ENCODE measurements at places on chromosomes 2 and 18. TPM values are rescaled to one million over a fixed set of nuclear protein-coding genes. Genes with fewer than 3 reads are reported as not detected.
A peak's percentile ranks its signal among the peaks of the same experiment; 100 is the strongest.

GRCh38 chr2:20148426-20148922 is 76.5 kb downstream of the SDC1 start:
- DNase-seq: no peak

GRCh38 chr2:238281826-238282480 is 6.5 kb downstream of the PER2 start:
- DNase-seq: no peak

Gene IGFBP5
- 0.20 TPM for total RNA-seq

Gene MC4R
- total RNA-seq: not detected

Gene RMND5A
- total RNA-seq: 23.6 TPM

GRCh38 chr2:153873052-153874048 is 1.6 kb downstream of the GALNT13 start:
- peak; percentile 3 for DNase-seq

GRCh38 chr2:199356412-199356811 is 101.3 kb downstream of the SATB2 start:
- DNase-seq: no peak

DNA sequence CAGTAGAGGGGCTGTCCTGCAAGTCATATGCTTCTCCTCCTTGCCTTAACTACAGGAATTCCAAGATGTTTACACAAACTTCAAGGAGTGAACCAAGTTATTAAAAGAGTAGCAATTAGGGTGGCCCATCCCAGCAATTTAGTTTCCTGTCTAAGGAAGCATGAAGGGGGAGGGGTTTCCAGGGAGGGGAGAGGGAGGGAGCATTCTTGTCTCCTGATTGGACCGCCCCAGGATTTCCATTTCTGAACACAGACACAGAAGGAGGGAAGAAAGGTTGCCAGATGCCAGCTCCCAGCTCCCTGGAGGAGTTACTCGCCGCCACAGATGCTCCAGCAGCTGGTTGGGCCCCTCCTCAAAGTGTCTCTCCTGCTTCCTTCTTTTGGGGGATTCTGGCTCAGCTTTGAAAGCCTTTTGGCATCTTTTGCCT is 107.6 kb downstream of the TRIB2 start:
- no peak for DNase-seq

Gene SERPINB2
- 205 TPM for total RNA-seq

DNA sequence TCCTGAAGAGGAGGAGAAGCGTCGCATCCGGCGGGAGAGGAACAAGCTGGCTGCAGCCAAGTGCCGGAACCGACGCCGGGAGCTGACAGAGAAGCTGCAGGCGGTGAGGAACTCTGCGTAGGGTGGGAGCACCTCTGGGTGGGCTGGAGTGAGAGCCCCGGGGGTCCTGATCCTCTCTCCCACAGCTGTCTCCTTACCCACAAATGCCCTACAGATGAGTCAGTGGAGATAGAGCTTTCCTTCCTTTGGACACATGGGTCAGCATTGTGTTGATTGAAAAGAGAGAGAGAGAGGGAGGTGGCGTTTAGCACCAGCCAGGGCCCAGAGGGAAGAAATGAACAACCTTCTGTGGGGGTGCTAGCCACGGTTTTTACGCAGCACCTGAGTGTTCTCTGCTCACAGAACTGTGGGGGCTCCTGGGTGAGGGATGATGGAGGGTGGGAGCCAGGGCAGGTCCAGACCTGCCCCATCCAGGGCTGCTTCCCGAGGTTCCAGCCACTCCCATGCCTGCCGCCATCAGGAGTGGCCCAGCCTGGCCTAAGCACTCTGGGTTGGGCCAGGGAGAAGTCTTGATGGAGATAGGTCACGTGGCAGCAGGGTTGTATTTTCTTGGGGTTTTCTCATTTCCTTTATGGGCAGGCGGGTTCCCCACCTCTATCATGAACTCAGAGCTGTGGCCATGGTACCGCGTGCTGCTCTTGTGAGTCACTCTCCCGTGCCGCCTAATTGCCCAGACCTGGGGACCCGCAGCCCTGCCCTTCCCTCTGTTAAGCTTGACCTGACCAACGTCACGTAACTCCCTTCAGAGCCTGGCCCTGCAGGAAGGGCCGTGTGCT is 16.3 kb downstream of the FOSL2 start:
- DNase-seq: peak; percentile 91

- DNase-seq: no peak
Observed at GRCh38 chr2:190847504-190848081, 33.0 kb upstream of the GLS start.

Gene PCARE
- total RNA-seq: not detected

Data from foreskin keratinocyte (primary cell).